IgD-negative memory B cell (primary cell): ENCODE measurements at places on chromosomes 2 and 18. TPM values are rescaled to one million over a fixed set of nuclear protein-coding genes. Genes with fewer than 3 reads are reported as not detected.

The KLHL30 gene
- polyA plus RNA-seq, result not detected

The RBKS gene
- 7.5 TPM for polyA plus RNA-seq

The AMER3 gene
- polyA plus RNA-seq, result not detected

The GULP1 gene
- not detected for polyA plus RNA-seq

The FRZB gene
- polyA plus RNA-seq, result 0.90 TPM

The KIF5C gene
- polyA plus RNA-seq, result 2.0 TPM

The NGEF gene
- not detected for polyA plus RNA-seq

The PRKAG3 gene
- not detected for polyA plus RNA-seq

The SULT1C4 gene
- polyA plus RNA-seq, result not detected

The LINC00305 gene
- not detected for polyA plus RNA-seq
